ENCODE measurements at places on chromosomes 13 and 19.

DNA sequence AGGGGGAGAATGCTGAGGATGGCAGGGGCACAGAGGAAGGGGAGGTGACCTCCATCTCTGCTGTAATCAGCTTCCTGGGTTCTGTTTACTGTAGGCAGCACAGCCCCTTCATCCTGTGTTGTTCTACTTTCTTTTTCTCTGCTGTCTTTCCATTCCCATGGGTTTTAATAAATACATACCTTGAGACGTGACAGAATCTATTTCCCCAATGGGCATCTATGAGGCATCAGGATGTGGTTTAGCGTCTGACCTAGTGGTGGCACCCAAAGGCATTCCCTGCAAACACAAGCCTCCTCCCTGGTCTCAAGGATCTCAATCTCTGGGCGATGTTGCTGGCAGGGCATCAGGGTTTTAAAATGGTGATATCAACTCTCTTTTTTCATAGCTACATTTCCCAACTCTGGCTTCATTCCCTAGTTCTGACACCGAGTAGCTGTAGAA lies 60.8 kb downstream of the ALOX5AP start:
- no peak for DNase-seq

GRCh38 chr13:24670961-24671381 lies 9.2 kb upstream of the ATP12A start:
- no peak for DNase-seq

DNA sequence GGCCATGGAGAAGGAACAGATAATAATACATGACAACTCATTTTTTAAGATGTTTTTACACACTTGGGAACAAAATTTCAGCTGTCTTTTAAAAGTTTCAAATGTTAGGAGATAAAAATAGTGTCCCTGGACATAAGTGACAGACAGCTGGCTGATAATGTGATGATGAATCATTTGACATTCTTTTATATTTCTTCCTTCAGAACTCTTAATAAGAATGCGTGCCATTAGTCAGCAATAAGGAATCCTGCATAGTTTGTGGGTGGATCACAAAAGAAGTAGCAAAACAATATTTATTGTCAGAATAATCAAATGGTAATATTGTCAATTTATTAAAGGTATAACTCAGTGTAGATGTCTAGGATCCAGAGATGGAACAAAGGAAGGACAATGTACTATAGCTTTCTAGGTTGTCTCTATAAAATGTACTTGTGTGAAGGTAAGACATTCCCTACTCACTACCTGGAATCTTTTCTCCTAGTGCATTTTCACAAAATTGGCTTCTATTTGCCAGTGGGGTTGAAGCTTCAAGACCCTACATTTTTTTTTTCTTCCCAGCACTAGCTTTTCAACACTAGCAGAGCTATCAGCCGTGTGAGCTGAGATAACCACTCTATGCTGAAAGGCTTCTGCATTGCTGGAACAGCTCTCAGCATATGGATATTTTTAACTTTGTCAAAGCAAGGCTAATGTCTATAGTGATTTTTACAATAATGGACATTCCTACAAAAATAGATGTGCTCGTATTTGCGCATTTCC lies 175.6 kb upstream of the SLITRK6 start:
- no peak for DNase-seq

- DNase-seq: no peak
Measured at GRCh38 chr13:34070544-34071303, 252.8 kb downstream of the RFC3 start.

DNA sequence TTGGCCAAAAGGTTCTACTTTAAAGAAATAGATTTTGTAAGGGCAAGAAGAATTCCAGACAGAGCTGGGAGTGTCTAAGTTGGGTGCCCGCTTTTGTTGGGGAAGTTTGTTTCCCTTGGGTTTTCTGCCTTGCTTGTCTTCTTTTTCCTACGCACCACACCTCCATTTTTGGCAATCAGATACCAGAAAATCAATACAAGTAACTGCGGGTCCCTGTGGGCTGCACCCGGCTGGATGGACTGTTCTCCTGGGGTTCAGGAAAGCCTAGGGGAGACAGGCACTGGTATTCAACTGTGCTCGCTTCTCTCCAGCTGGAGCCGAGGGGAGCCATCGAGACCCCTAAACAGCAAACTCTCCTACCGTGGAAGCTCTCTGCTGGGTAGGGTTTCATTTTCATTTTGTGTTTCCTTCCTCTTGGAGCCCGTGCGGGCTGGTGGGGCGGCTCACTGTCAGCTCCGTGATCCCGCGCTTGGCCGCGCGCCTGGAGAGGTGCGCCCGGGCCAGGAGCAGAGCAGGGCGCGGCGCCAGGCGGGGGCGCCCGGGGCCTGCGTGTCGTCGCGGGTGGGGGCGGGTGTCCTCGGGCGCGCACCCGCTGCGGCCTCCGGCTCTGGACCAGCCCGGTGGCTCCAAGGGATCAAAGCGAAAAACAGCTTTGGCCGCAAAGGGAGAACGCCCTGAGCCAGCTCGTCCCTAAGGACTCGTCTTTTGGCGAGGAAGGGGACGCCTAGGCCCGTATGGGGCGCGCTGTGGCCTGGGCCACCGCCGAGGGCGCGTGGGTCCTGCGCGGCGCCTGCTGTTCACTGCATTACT lies 347.2 kb downstream of the ZNF536 start:
- DNase-seq: no peak
